ENCODE measurements at places on chromosomes 1 and 21. TPM values are rescaled to one million over a fixed set of nuclear protein-coding genes. Genes with fewer than 3 reads are reported as not detected.

GRCh38 chr21:33019885-33020557 is 5.7 kb upstream of the OLIG2 start:
- H3K27me3 ChIP-seq: peaks cover 85% of the 10 kb centered on the region
- no peaks in the 10 kb centered on the region for H3K36me3 ChIP-seq
- peak overlapping the region; percentile 51 for H3K4me3 ChIP-seq
- no peak for DNase-seq
- H3K4me1 ChIP-seq: peaks cover 21% of the 10 kb centered on the region

DNA sequence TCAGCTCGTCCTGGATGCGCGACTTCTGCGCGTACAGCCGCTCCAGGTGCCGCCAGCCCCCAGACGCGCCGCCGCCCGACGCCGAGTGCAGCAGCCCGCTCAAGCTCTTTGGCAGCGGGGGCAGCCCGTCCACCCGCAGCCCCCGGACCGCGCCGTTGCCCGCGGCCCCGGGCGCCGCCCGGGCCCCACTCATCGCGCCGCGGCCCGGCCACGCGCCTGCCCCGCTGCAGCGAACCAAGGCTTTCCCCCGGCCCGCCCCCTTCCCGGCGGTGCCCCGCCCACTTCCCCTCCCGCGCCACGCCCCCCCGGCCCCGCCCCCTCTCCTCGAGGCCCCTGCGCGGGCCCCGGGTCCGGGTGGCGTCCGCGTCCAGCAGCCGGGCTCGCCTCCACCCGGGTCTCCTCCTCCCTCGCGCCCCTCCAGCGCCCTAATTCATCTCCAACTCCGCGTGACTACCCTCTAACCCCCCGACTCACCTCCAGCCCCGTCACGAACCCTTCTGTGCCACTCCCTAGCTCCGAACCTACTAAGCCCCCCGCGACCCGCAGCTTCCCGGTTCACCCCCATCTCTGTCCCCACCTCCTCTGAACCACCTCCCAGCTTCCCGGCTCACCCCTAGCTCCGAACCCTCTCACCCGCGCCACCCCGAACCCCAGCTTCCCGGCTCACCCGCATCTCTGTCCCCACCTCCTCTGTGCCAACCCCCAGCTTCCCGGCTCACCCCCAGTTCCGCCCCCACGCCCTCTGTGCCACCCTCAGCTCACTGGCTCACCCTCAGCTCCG is at the start of gene FAM89A:
TSS of gene FAM89A (minus strand) at position 236 of the 781 bp plus-strand sequence. CDS start at position 193, 43 bp downstream.
- no peak within 1 kb of the TSS for H3K27ac ChIP-seq
- peak; percentile 69 for DNase-seq
- peaks cover 9% of the 10 kb centered on the region for H3K36me3 ChIP-seq
- peaks cover 33% of the 10 kb centered on the region for H3K4me1 ChIP-seq
- peak within 1 kb of the TSS; percentile 80 for H3K4me3 ChIP-seq

Gene PTGFR
- not detected for total RNA-seq

Gene KCNC4
- 6.9 TPM for total RNA-seq

Gene TP73
- total RNA-seq: 0.50 TPM

Gene PGBD5
- total RNA-seq: not detected

Data from activated naive CD8-positive, alpha-beta T cell treated with anti-CD3 and anti-CD28 coated beads for 36 hours (primary cell).